ENCODE measurements at places on chromosomes 5 and 9.

DNA sequence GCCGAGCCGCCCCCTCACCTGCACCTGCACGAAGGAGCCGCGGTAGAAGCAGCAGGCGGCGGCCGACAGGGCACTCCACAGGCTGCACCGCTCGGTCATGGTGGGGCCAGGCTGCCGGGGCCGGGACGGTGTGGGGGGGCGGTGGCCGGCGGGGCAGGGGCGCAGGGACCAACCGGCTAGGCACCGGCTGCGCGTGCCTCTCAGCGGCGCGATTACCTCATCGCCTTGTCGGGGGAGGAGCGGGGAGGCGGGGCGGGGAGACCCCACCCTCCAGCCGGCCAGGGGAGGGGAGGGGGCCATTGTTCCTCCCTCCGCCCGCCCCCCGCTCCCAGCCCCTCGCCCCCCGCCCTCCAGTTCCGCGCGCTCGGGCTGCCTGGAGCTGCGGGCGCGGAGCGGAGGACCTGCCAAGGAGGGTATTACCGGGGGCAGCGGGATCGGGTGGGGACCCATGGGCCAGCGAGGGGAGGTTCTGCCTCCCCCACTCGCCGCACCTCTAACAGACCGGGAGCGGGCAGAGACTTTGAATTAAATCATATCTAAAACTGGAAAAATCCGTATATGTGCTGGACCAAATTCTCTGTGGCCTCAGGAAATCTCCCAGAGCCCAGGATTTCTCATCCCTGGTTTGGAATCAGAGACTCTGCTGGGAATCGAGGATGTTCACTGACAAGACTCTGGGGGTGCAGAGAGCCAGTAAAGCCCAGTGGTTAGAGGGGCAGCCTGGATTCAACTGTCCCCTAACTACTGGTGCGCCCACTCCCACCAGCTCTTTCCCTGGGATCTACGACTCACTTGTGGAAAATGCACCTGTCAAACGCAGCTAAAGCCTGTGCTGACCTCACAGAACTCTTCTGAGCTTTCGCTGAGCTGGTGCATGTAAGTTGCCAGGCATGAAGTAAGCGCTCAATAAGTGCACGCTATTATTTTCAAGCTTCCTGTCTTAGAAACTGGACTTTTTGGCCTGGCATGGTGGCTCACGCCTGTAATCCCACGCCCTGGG, 20.3 kb upstream of the TOR2A start:
- peak; percentile 80 for ATAC-seq

- no peak for ATAC-seq
Measured at GRCh38 chr5:155239803-155240202, 226.2 kb downstream of the KIF4B start.

DNA sequence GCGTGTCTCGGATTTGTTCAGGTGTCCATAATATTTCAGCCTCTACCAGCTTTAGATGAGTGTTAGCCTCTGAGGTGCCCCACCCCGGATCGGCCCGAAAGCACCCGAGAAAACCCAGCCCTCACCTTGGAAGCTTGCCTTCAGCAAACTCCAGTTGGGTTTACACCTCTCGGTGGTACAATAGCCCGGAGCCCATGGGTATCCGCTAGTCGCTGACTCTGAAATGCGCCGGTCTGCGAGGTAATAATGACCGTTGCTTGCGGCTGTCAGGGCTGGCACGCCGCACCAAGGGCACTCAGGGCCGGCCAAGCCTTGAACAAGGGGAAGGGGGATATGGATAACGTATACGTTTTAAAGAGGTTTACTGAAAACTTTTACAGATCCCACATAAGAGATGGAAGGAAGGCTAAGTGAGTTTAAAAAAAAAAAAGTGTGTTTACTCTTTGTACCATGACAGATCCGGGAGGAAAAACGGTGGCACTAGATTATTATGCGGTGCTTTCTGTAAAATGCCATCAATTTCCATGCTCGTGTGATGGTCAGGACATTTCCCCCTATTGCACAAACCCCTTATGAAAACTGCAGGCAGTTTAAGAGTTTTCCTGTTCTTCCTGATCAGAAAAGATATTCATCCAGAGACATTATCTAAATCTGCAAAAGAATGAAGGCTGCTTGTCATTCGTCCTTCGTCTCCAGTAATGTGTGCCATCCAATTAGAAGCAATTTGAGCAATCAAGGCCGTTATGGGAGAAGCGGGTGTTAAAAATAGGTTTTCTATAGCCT, 124.2 kb downstream of the TMEM161B start:
- no peak for ATAC-seq

GRCh38 chr5:168852329-168852728, 273.2 kb upstream of the PANK3 start:
- peak; percentile 8 for ATAC-seq

DNA sequence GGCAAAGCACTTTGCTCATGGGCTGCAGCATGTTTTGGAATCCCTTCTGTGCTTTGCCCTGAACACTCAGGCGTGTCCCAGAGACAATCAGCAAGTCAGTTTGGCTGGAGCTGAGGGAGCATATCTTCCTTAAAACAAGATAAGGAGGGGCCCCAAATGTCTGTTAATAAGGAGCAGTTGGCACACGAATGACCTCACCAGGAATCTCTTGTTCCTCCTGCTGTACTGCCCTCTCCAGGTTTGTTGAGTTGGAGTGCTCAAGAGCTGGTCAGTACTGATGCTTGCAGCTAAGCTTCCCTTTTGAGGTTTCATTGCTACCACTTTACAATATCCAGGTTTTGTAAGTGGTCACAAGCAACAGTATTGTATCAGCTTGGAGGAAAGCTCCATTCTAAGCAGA, 101.3 kb upstream of the EGFLAM start:
- ATAC-seq = peak; percentile 55

DNA sequence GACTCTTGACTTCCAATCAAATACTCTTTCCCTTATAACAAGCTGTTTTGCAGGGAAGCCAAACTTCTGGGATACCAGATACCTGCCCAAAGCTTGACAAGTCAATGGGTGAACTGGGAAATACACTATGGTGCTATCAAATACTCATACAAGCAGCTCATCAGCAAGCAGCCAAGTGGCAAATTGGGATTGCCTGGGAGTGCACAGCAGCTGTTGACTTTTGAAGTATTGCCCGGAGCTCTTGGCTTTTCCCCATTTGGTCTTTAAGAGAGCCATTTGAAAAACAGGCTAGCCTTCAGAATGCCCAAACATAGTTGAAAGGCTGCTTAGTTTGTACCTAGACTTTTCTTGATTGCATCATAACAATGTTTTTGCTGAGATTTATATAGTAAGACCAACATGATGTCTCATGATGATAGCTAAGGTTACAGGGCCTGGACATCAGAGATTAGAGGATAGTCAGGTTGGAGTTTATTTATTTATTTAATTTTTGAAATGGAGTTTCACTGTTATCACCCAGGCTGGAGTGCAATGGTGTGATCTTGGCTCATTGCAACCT, 210.1 kb upstream of the ZNF608 start:
- no peak for ATAC-seq

GRCh38 chr5:96125231-96125891, 163.7 kb upstream of the ELL2 start:
- no peak for ATAC-seq

GRCh38 chr9:36820392-36820861, 213.6 kb downstream of the PAX5 start:
- ATAC-seq = no peak

- no peak for ATAC-seq
Measured at GRCh38 chr5:30832519-30832918, 361.0 kb upstream of the CDH6 start.

DNA sequence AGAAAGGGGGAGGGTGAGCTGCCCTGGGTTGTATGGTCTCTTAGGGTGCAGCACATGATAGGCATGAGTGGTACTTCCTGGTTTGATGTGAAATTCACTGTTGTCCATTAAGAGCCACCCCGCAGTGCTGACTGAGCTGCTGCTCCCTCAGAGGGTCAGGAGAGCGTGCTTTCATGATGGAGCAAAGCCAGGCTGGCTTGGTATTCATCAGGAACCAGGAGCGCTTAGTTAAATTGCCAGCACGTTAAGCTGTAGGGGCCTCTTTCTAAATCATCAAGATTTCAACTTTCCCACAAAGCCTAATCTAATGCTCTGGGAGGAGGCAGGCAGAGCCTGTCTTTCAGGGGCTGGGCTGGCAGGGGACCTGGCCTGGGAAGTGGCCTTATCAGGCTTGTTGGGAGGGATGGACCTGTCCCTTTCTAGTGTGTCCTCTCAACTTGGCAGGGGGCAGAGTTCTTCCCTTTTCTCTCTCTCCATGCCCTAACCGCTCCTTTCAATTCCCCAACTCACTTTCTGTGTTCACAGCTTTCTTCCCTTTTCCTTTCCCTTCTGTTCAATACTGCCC, 7.9 kb downstream of the CYSTM1 start:
- ATAC-seq = peak; percentile 21
